ENCODE measurements at places on chromosomes 3 and 15.

DNA sequence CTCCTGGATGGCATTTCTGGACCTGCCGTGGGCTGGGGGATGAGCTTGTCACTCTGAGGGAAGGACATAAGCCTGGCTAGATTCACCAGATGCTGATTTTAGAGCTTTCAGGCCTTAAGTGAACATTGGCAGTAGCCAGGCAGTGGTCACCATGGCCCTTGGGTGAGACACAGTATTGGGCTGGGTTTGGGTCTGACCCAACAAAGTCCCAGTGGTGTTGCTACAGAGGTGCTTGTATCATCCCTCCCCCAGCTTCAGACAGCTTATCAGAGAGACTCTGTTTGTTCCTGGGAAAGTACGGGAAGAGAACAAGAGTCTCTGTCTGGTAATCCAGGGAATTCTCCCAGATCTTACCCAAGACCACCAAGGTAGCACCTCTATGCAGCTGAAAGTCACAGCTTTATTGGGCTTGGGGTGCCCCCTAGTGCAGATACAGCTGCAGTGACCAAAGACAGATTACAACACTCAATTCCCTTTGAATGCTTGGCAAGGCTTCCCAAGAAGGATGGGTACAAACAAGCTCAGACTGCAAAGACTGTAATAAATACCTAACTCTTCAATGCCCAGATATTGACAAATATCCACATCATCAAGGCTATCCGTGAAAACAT, 9.8 kb upstream of the RUVBL1 start:
- no peak for DNase-seq

DNA sequence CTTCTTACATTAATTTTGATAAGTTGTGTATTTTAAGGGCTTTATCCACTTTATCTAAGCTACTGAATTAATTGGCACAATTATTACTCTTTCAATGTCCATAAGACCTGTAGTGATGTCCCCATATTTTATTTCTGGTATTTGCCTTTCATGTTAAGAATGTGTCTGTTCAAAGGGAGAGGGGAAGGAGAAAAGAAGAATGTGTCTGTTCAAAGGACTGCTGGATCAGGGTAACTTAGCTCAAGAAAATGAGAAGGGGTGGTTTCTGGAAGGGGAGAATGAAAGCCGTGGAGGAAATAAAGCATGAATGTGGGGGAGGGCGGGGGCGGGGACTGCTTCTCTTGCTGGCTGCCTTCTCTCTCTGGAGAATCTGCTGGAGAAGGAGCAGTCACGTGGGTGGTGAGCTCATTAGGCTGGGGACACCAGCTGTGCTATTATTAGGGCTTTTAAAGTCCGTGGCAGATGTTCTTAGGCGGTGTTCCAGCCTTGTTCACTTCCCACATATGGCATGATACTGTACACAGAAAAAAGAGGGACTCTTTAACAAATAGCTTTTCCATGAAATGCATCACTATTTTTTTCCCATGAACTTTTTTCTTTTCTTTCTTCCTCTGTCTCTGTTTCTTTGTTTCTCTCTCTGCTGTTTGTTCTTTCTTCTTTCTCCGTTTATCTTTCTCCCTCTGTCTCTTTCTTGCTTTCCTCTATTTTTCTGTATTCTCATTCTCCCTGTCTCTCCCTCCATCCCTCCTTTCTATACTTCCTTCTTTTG, 63.7 kb upstream of the ULK4 start:
- DNase-seq, result no peak

DNA sequence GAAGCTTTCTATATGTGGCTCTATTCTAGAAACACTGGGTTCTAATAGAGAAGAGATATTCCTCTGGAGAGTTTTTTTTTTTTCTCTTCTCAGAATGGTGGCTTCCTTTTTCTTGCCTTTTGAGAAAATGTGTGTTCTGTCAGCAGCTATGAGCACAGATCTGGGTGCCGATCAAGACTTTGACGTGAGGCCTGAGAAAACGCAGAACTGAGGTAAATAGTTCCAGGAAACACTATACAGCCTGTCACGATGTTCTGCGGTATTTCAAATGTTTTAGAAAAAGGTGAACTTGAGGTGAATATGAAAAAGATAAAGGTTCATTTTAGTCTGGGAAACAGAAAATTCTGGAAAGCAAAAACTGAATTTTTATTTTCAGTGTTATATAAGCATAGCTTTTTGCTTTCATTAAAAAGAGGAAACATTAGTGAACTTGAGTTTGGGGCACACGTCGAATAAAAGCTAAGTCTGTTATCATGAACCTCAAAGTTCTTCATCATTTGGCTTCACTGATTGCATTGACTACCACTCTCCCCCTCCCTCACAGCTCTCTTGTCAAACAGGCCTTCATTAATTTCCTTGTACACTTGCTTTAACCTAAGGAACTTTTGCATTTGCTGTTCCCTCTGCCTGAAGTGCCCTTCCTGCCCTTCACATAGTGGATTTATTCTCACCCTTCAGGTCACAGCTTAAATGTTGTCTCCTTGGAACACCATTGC, 265.1 kb downstream of the NFKBIZ start:
- DNase-seq, result no peak

- no peak for DNase-seq
These were observed 237.6 kb upstream of the BHLHE40 start for GRCh38 chr3:4741404-4742307.

- no peak for DNase-seq
These were observed 107.2 kb downstream of the GTPBP8 start for GRCh38 chr3:113097960-113098447.

- no peak for DNase-seq
These were observed 54.8 kb upstream of the UTS2B start for GRCh38 chr3:191385101-191385500.

DNA sequence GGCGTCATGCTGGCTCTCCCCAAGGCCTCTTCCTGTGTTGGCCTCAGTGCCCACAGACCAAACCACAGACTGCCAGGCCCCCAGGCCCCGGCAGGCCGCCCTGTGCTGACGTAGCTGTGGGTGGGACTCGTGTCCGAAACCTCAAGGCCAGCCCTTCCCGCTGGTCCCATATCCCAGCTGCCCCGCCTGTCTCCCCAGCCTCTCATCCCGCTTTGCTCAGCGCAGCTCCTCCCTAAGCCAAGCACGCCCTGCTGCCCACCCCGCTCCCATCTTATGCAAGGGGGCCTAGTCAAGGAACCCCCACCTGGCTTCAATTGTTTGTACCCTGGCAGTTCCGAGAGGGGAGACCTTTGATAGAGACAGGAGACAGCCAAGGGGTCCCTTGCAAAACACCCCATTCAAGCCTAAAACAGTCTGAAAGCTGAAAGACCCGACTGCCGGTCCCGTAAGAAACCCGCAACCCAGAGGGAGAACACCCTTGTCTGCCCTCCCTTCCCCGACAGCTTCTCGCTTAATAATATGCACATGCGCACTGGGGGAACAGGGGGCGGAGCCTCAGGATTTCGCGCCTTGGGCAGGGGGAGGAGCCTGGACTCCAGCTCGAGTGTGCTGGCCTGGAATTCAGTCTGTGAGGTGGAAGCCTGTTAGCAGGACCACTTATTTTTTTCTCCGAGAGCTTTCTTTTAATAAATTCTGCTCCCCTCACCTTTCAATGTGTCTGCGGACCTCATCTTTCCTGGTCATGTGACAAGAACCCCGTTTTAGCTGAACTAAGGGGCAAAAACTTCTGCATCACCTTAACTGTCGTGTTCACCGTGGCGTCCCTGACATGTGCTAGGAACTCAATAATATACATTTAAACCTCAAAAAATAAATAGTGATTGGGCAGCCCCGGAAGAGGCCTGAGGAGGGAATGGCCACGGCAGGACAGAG, 17.2 kb downstream of the TNFAIP8L3 start:
- peak; percentile 46 for DNase-seq

DNA sequence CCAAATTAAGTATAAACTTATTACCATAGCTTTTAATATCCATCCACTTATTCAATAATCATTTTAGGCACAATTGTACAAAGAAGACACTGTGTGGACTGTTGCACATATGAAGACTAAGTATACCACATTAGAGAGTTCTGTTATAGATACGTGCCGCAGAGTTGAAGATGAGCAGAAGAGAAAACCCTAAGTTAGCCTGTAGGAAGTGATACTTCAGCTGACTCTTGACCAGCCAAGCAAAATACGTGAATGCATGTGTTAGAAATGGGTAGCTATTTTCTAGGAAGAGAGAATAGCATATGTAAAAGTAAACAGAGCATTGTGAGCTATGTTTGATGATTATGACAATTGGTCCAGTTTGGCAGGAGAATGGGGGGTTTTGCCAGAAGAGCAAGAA, 272.0 kb upstream of the ATP11B start:
- DNase-seq, result no peak

DNA sequence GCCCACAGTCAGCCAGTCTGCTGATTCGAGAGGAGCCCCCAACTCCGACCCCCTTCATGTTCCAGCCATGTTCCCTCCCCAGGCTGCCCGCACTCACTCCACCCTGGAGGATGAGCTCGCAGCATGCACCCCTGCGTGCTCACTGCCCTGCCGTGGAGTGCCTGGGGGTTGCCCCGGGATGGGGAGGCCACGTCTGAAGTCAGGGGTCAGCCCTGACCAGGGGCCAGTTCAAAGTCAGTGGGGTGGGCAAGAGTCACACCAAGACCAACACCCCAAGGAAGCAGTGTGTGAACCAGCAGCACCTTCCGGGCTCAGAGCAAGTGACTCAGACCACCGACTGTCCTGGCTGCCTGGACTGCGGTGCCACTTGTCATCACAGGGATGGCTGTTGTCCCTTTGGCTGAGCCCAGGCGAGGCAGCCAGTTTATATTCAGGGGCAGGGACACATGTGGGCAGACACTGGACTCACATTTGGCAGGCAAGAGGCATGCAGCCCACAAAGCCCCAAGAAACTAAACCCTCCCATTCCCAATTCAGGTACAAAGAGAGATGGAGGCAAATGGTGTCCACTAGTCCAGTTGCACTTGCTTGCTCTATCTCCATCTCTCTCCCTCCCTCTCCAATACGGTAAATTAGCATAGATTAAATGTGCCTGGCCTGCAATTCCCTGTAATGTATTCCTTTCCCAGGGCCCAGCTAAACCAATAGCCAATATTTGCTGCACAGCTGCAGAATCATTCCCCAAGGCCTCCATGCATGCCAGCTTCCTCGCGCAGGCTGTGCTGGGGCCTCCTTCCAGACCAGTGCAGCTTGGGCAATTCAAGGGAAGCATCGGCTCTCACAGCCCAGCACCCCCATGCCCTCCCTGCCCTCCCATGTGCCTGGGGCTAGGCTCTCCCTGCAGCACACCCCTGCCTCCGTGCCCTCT, 135.7 kb upstream of the IQSEC1 start:
- DNase-seq, result no peak

DNA sequence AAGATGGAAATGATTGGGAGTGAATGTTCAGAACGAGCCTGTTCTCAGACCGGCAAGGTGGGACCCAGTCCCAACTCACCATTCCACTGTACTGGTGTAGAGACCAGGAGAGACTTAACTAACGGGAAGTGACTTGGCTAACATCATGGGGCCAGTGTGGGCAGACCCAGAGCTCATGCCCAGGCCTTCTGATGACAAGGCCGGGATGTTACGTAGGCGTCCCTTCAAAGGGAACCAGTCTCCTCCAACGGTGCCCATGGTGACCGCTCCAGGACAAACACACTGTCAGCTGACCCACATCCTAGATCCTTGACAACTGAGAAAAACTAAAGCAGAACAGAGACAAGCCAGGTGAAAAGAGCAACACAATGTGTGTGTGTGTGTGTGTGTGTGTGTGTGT, 128.4 kb upstream of the HACD2 start:
- DNase-seq, result no peak

DNA sequence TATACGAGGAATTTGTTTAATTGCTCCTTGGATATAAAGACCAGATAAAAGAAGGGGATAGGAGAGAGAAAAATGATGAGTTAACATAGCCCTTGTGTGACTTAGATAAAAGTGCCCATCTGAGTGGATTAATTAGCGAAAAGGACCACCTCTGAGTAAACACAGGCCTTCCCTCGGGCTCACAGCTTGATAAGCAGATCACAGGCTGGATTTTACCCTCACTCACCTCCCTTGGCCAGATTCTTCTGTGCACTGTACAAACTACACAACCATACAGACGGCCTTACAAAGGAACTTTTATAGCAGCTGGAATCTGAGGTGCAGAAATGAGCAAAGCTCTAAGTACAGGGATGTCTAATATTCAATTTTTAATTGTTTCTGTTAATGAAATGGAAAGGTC, 112.4 kb upstream of the STT3B start:
- DNase-seq, result no peak

DNA sequence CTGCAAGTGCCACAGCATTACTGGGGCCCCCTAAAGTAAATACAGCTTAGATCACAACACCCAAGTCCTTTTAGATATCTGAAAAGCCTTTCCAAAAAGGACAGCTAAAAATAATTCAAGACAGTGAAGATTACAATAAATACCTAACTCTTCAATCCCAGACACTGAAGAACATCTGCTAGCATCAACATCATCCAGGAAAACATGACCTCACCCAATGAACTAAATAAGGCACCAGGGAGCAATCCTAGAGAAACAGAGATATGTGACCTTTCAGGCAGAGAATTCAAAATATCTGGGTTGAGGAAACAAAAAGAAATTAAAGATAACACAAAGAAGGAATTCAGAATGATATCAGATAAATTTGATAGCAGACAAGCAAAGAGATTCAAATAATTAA, 71.7 kb upstream of the TTC14 start:
- no peak for DNase-seq

- no peak for DNase-seq
These were observed 4.4 kb downstream of the PLSCR4 start for GRCh38 chr3:146246526-146246925.

GRCh38 chr3:62918777-62919176, 43.6 kb upstream of the CADPS start:
- no peak for DNase-seq

GRCh38 chr3:113329757-113330156, 111.5 kb downstream of the CFAP44 start:
- DNase-seq, result no peak

DNA sequence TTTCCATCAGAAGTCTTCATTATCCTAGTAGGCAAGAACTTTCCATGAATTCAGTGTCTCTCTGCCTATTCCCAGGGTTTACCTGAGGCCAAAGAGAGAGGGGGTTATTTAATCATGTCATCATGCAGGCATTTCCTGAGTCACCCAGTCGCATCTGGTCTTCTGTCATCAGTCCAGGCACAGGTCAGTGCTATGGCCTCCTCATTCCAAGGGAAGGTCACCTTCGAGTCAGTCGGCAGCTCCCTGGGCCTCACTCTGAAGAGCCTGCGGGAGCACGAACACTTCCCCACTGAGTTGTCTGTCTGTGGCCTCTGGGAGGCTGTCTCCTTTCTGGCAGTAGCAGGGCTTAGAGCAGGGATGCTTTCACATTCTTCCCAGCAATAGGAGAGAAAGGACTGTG, 26.2 kb upstream of the LRTM1 start:
- DNase-seq, result no peak

- DNase-seq, result no peak
These were observed 26.4 kb upstream of the KLF13 start for GRCh38 chr15:31300208-31300661.

GRCh38 chr15:73265536-73266153, 103.1 kb downstream of the HCN4 start:
- peak; percentile 20 for DNase-seq

- DNase-seq, result no peak
These were observed 60.0 kb upstream of the MNS1 start for GRCh38 chr15:56524915-56525314.

- no peak for DNase-seq
These were observed 94.2 kb downstream of the THRB start for GRCh38 chr3:24400450-24400849.

Data from stimulated activated CD4-positive, alpha-beta T cell treated with anti-CD3 and anti-CD28 coated beads, TNF-alpha, amount 100 ng/mL, for 24 hours (primary cell).